Breast epithelium (tissue), 4 donors: ENCODE measurements at places on chromosomes 3 and 15. TPM values are rescaled to one million over a fixed set of nuclear protein-coding genes. Genes with fewer than 3 reads are reported as not detected.

SHF gene
- 5.0 TPM for total RNA-seq

PP2D1 gene
- total RNA-seq, result not detected

CLEC3B gene
- total RNA-seq, result 18.3 TPM

GPR156 gene
- total RNA-seq, result 0.33 TPM

CLDN1 gene
- 51.8 TPM for total RNA-seq

CIDEC gene
- total RNA-seq, result 1,697 TPM

PPP1R14D gene
- 1.3 TPM for total RNA-seq

TNFAIP8L3 gene
- 2.5 TPM for total RNA-seq

REC114 gene
- total RNA-seq, result not detected

CLDN16 gene
- total RNA-seq, result not detected

ISLR2 gene
- total RNA-seq, result 0.48 TPM

- H3K4me3 ChIP-seq, result no peak overlapping the region
- no peaks in the 10 kb centered on the region for H3K27me3 ChIP-seq
- H3K4me1 ChIP-seq, result no peaks in the 10 kb centered on the region
- H3K36me3 ChIP-seq, result no peaks in the 10 kb centered on the region
- no peak overlapping the region for H3K27ac ChIP-seq
- DNase-seq, result no peak
Observed at GRCh38 chr3:10808130-10808735, 7.8 kb upstream of the SLC6A11 start.

GRCh38 chr3:45105855-45106671, 40.1 kb downstream of the CDCP1 start:
- H3K4me3 ChIP-seq, result no peak overlapping the region
- no peaks in the 10 kb centered on the region for H3K27me3 ChIP-seq
- H3K4me1 ChIP-seq, result no peaks in the 10 kb centered on the region
- no peaks in the 10 kb centered on the region for H3K36me3 ChIP-seq
- no peak for DNase-seq
- no peak overlapping the region for H3K27ac ChIP-seq

- no peaks in the 10 kb centered on the region for H3K27me3 ChIP-seq
- H3K4me3 ChIP-seq, result peak overlapping the region; percentile 83
- peak; percentile 53 for DNase-seq
- peak overlapping the region; percentile 96 for H3K27ac ChIP-seq
- H3K36me3 ChIP-seq, result no peaks in the 10 kb centered on the region
Observed at GRCh38 chr15:90665288-90666134, 51.6 kb upstream of the BLM start.

- no peak overlapping the region for H3K4me3 ChIP-seq
- no peak for DNase-seq
- no peak overlapping the region for H3K27ac ChIP-seq
- no peaks in the 10 kb centered on the region for H3K27me3 ChIP-seq
- H3K4me1 ChIP-seq, result no peaks in the 10 kb centered on the region
- H3K36me3 ChIP-seq, result no peaks in the 10 kb centered on the region
Observed at GRCh38 chr15:50149090-50149489, 30.1 kb upstream of the ATP8B4 start.

GRCh38 chr3:132657869-132658747, 1.5 kb downstream of the ACAD11 start:
- H3K4me1 ChIP-seq, result no peaks in the 10 kb centered on the region
- no peaks in the 10 kb centered on the region for H3K27me3 ChIP-seq
- peak overlapping the region; percentile 93 for H3K27ac ChIP-seq
- DNase-seq, result no peak
- no peaks in the 10 kb centered on the region for H3K36me3 ChIP-seq

GRCh38 chr3:64488939-64489338, 198.9 kb downstream of the ADAMTS9 start:
- peak overlapping the region; percentile 32 for H3K4me3 ChIP-seq
- H3K27ac ChIP-seq, result no peak overlapping the region
- no peaks in the 10 kb centered on the region for H3K27me3 ChIP-seq
- no peaks in the 10 kb centered on the region for H3K4me1 ChIP-seq
- no peak for DNase-seq

- no peak overlapping the region for H3K27ac ChIP-seq
- H3K36me3 ChIP-seq, result no peaks in the 10 kb centered on the region
- H3K4me1 ChIP-seq, result no peaks in the 10 kb centered on the region
- H3K4me3 ChIP-seq, result no peak overlapping the region
- no peak for DNase-seq
Observed at GRCh38 chr15:57647071-57647790, 55.5 kb downstream of the MYZAP start.

- H3K36me3 ChIP-seq, result no peaks in the 10 kb centered on the region
- DNase-seq, result no peak
- H3K4me3 ChIP-seq, result peak overlapping the region; percentile 19
- H3K27me3 ChIP-seq, result peaks cover 21% of the 10 kb centered on the region
- H3K4me1 ChIP-seq, result no peaks in the 10 kb centered on the region
- H3K27ac ChIP-seq, result no peak overlapping the region
Observed at GRCh38 chr15:34721802-34722438, 32.9 kb downstream of the GJD2 start.

- DNase-seq, result no peak
- no peaks in the 10 kb centered on the region for H3K36me3 ChIP-seq
- no peak overlapping the region for H3K4me3 ChIP-seq
- H3K4me1 ChIP-seq, result no peaks in the 10 kb centered on the region
- peaks cover 56% of the 10 kb centered on the region for H3K27me3 ChIP-seq
- H3K27ac ChIP-seq, result no peak overlapping the region
Observed at GRCh38 chr15:29573197-29573838, 248.9 kb downstream of the TJP1 start.

DNA sequence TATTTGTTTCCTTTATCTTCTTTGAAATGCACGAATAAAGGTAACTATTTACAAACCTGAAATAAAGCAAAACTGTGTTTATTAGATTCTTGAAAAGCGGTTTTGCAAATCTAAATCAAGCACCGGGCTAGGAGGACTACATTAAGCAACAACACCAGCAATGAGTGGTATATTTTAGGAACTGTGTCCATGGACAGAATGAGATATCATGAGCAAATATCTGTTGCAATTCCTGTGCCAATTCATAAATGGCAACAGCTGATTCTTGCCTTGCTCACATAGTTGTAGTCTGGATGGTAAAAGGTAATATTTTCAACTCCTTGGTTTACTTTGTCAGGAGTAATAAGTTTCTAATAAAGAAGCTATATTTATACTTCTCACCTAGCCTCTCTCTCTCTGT, 403.3 kb downstream of the LPP start:
- H3K4me1 ChIP-seq, result no peaks in the 10 kb centered on the region
- H3K36me3 ChIP-seq, result no peaks in the 10 kb centered on the region
- no peaks in the 10 kb centered on the region for H3K27me3 ChIP-seq
- DNase-seq, result no peak

GRCh38 chr3:126130981-126131745, 47.2 kb upstream of the SLC41A3 start:
- H3K27ac ChIP-seq, result no peak overlapping the region
- no peaks in the 10 kb centered on the region for H3K4me1 ChIP-seq
- DNase-seq, result peak; percentile 31
- H3K4me3 ChIP-seq, result no peak overlapping the region

- DNase-seq, result no peak
- H3K4me3 ChIP-seq, result no peak overlapping the region
- no peaks in the 10 kb centered on the region for H3K36me3 ChIP-seq
- no peaks in the 10 kb centered on the region for H3K4me1 ChIP-seq
Observed at GRCh38 chr3:113985541-113985940, 37.7 kb downstream of the ZDHHC23 start.

- H3K27me3 ChIP-seq, result no peaks in the 10 kb centered on the region
- no peak overlapping the region for H3K27ac ChIP-seq
- no peaks in the 10 kb centered on the region for H3K36me3 ChIP-seq
- no peak overlapping the region for H3K4me3 ChIP-seq
Observed at GRCh38 chr15:100330629-100331215, 11.1 kb downstream of the ADAMTS17 start.

DNA sequence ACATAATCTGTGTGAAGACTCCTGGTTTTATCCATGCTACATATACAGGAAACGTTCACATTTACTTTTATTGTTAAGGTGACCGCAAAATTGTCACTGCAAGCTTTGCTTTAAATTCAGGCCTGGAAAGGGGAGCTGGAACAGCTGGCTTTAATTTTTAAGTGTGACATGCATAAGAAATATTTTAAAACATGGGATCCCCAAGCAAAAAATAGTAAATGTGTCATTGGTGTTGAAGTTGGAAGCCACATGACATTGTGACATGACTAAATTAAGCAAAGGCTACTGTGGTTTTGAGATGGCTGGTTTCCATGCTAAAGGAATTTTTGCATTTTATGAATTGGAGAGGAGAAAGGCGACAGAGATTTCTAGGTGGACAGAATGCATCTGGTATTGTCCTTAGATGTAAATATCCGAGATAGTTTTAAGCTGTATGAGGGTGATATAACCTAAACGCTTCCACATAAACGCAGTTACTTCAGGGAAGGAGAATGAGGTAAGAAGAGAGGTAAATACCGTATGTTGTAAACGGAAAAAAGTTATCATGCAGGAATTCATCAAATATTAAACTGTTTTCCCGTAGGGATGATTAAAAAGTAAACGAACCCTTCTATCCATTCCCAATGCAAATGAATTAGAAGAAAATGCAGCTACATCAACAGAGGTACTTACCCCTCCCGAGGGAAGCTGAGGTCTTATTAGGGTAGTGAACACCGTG, 927 bp upstream of the FYTTD1 start:
- peak overlapping the region; percentile 97 for H3K27ac ChIP-seq
- no peak for DNase-seq
- no peaks in the 10 kb centered on the region for H3K27me3 ChIP-seq
- peaks cover 7% of the 10 kb centered on the region for H3K4me1 ChIP-seq
- H3K4me3 ChIP-seq, result peak overlapping the region; percentile 96
- H3K36me3 ChIP-seq, result no peaks in the 10 kb centered on the region

DNA sequence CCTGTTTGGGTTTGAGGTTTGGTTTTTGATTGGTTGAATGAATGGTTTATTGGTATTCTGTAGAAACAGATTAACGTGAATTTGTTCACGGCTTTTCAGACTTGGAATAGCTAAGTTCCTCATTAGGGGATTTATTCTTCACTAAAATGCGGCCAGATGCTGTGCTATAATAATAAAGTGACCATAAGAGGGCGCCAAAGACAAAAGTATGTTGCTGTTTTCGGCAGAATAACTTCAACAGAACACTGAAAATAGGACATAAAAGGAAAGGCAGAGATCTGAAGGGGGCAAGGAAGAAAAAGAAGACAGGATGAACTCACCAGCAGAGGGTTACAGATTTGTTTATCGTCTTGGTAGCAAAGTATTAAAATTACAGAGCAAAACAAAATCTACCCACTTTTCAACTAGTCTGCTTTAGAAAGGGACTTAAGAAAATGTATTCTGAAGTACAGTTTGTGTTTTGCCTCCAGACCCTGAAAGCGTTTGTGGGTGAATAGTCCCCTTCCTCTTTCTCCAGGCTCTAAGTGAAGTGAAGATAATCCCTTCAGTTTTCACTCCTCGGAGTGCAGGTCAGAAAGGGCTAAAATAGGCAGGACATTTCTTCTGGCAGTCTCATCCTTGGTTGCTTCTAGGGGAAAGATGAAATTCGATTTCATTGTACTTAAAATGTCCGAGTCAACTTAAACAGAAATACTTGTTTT, 147.6 kb downstream of the IL20RB start:
- peaks cover 8% of the 10 kb centered on the region for H3K27me3 ChIP-seq
- no peak overlapping the region for H3K4me3 ChIP-seq
- H3K4me1 ChIP-seq, result no peaks in the 10 kb centered on the region
- H3K27ac ChIP-seq, result no peak overlapping the region
- H3K36me3 ChIP-seq, result no peaks in the 10 kb centered on the region

- H3K27ac ChIP-seq, result no peak overlapping the region
- H3K4me3 ChIP-seq, result no peak overlapping the region
- no peaks in the 10 kb centered on the region for H3K27me3 ChIP-seq
- DNase-seq, result no peak
- no peaks in the 10 kb centered on the region for H3K36me3 ChIP-seq
- H3K4me1 ChIP-seq, result no peaks in the 10 kb centered on the region
Observed at GRCh38 chr3:71241246-71241901, 342.2 kb downstream of the FOXP1 start.

DNA sequence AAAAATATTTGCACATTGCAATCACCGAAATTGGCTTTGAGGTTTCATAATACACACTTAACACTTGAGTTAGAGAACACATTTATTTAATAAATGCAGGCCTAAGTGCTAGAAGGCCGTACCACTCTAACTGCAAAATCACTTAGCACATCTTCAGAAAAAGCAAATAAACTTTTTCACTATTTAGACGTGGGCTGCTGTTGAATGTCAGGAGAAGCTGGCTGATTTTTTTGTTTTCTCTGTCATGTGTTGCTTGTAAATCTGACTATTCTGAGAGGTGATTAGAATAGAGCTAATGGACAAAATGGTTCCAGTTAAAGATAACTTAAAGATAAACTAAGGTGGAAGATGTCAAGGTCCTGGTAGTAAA, 265.1 kb downstream of the FOXP1 start:
- H3K36me3 ChIP-seq, result no peaks in the 10 kb centered on the region
- no peaks in the 10 kb centered on the region for H3K27me3 ChIP-seq
- no peak for DNase-seq
- H3K4me3 ChIP-seq, result no peak overlapping the region

GRCh38 chr3:69105320-69105719, 17.1 kb downstream of the LMOD3 start:
- H3K27me3 ChIP-seq, result no peaks in the 10 kb centered on the region
- no peak overlapping the region for H3K4me3 ChIP-seq
- peaks cover 6% of the 10 kb centered on the region for H3K36me3 ChIP-seq
- DNase-seq, result no peak

DNA sequence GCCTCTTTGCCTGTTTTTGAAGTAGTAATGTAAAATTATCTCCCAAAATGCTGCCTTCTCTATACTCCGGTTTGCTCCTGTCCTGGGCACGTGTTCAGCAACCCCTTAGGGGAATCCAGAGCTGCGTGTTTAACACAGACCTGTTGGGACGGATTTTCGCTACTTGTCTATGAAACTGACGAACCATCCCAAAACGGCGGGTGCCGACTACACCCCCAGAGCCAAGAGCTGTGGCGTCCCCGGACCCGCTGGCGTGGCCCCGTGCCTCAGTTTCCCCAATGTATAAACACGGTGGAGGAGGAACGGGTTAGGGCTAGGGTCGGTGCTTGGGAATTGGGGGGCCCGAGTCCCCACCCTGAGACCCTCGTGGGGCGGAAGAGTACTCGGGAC, 473 bp downstream of the FHIT start:
- H3K4me1 ChIP-seq, result no peaks in the 10 kb centered on the region
- H3K27ac ChIP-seq, result peak overlapping the region; percentile 93
- peak; percentile 66 for DNase-seq

GRCh38 chr3:99870712-99871111, 53.0 kb downstream of the CMSS1 start:
- no peaks in the 10 kb centered on the region for H3K36me3 ChIP-seq
- no peak overlapping the region for H3K4me3 ChIP-seq
- H3K4me1 ChIP-seq, result no peaks in the 10 kb centered on the region
- no peak for DNase-seq
- peak overlapping the region; percentile 59 for H3K27ac ChIP-seq

DNA sequence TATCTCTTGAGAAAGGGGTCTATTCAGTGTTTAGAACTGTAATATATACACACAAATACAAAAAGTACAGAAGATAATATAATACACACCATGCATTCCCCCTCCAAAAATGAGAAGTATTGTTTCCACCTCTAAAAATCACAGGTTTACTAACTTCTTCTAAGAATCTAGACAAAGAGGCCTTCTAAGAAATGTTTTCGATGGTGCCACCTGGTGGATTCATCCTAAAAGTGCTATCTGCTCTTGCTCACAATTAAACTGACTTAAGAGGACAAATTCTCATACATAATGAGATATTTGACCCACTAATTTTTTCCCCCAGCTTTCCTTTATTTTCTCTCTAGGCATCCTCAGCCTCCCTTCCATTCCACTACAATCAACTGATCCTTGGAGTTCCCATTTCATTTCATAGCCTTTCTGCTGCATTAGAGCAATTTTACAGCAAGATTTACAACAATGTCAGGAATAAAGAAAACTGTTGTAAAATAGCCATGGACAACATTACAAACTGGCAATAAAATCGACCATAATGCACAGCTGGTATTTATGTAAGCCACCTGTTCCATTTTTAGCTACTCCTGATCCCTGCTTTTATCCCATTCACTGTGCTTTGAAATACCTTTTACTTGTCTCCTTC, 124.6 kb downstream of the ARRDC4 start:
- no peak overlapping the region for H3K4me3 ChIP-seq
- DNase-seq, result no peak
- H3K27ac ChIP-seq, result no peak overlapping the region
